Transverse colon (tissue), 4 donors: ENCODE measurements at places on chromosomes 2 and 18. TPM values are rescaled to one million over a fixed set of nuclear protein-coding genes. Genes with fewer than 3 reads are reported as not detected.

FBXO48 gene
- total RNA-seq = 0.60 TPM

DNA sequence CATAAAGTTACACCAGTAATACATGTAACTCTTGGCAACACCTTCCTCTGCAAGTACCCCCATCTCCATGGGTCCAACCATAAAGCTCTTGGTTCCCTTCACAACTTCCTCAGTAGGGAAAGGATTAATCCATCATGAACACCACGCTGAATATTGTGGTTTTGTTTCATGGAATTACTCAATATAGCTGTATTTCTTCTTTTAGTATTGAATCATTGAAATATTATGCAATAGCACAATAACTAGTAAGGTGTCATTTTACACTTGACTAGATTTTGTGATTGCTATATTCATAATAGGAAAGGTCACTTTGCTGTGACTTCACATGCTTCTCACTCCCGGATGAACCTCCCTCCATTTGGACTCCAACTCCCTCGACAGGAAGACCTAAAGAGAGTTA lies 29.7 kb upstream of the PID1 start:
- DNase-seq = no peak

RAD51AP2 gene
- total RNA-seq = 0.40 TPM

IL1RN gene
- 10.0 TPM for total RNA-seq

KCNIP3 gene
- 4.0 TPM for total RNA-seq

GRCh38 chr2:152396763-152397162 lies 61.8 kb downstream of the FMNL2 start:
- DNase-seq = no peak

GRCh38 chr2:86358957-86359356 lies 21.5 kb upstream of the REEP1 start:
- DNase-seq = no peak

DNA sequence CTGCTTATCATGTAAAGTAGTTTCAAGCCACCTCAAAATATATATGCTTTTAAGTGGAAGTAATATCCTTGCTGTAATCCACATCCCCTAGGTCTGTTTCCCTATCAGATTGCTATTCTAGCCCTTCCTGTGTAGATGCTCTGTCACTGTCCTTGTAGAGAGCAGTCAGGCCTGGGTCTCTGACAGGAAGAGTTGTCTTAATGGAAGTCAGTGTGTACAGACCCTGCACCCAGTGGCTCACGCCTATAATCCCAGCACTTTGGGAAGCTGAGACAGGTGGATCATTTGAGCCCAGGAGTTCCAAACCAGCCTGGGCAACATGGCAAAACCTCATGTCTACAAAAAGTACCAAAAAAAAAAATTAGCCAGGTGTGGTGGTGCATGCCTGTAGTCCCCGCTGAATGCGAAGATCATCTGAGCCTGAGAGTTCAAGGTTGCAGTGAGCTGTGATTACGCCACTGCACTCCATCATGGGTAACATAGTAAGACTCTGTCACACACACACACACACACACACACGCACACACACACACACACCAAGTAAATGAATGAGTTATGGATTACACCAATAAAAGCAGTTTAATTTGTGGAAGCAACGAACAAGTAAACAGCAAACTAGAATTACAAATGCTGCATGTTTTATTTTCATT lies 70.2 kb upstream of the DSC1 start:
- DNase-seq = peak; percentile 66

GRCh38 chr2:237154884-237155851 lies 69.5 kb downstream of the COPS8 start:
- no peak for DNase-seq

GRCh38 chr18:55779691-55780585 lies 191.9 kb upstream of the TCF4 start:
- peak; percentile 7 for DNase-seq

- no peak for DNase-seq
These were observed 54.7 kb downstream of the KCTD18 start for GRCh38 chr2:200454927-200455801.

PAPOLG gene
- total RNA-seq = 16.5 TPM

SMAD7 gene
- total RNA-seq = 199 TPM

GALNT1 gene
- 48.4 TPM for total RNA-seq

DNA sequence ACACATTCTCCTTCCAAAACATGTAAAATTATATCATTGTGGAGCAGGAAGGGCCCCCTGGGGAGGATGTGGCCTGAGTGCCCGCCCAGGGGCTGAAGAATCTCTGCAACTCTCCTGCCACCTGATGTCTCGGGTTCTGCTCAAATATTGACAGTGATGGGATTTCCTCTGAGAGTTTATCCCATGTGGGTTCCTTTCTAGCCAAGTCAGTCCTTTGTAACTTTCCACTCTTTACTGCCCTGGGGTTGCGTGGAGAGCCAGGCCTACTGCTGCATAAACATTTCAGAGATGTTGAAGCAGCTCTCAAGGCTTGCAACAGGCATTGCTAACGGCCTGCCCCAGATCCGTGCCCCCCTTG lies 4.0 kb upstream of the RAB17 start:
- no peak for DNase-seq

ACMSD gene
- not detected for total RNA-seq

- no peak for DNase-seq
These were observed 198.3 kb upstream of the NABP1 start for GRCh38 chr2:191479680-191480023.

DNA sequence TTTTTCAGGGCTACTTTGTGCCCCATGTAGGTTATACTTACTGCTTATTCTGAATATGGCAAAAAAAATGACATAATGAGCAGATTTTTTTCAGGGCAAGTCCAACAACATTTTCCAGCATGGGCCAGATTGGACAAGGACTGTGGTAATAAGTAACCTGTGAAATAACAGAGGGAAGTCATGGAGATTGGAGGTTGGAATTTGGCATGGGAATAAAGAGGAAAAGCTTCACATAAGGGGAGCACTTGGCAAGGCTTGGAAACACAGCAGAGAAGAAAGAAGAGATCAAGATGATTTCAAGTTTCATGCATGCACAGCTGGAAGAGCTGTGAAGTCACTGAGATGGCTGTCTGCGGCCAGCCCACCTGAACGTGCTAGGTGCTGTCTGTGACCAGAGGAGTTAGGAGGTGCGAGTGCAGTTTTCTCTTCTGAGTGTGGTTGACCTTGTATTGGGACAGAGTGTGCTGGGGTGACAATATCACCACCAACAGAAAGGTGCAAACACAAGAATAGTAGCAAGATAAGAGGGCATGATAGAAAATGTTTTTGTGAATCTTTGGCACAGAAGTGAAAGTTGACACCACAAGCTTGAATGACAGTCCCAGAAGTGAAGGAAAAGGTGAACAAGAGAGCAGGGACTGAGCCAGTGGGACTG lies 71.1 kb upstream of the DSC1 start:
- no peak for DNase-seq
